GM19239 (cell line): ENCODE measurements at places on chromosomes 4 and X.

- DNase-seq, result no peak
These were observed 2.7 kb upstream of the MAP3K15 start for GRCh38 chrX:19517965-19518364.

GRCh38 chr4:120293341-120293740 is 226.7 kb upstream of the MAD2L1 start:
- no peak for DNase-seq

GRCh38 chr4:100511896-100512295 is 5.9 kb downstream of the EMCN start:
- DNase-seq, result no peak

DNA sequence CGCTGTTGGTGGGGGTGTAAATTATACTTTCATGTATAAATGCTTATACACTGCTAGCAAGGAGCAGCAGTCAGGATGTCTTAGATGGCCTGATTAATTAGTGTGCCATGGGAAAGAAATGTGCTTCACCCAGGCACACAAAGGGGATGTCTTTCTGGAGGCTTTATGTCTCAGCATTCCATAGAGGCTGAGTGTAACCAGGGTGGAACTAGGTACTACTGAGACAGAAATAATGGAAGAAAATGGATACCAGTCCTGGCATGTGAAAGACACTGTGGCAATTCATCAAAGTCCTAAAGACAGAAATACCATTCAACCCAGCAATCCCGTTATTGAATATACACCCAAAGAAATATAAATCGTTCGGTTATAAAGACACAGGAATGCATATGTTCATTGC is 52.5 kb downstream of the PF4 start:
- DNase-seq, result no peak

GRCh38 chrX:50180073-50180940 is 20.5 kb downstream of the AKAP4 start:
- DNase-seq, result no peak

DNA sequence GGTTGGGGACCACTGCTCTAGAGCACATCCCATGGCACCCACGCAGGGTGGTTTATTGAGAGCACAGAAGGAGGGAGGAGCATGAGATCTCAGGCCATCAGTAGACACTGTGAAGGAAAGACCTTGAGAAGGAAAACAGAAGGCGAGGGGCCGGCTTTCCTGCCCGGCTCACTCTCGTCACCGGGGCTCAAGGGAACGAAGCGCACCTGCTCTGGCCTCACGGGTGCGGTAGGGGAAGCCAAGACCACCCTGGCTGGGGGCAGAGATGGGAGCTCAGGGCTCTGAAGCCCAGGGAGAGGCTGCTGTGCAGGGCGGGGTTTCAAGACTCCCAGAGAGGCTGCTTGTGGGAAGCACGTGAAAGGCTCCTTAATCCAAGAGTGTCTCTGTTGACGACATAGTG is 105.9 kb downstream of the TNIP2 start:
- DNase-seq, result no peak

GRCh38 chr4:24559889-24560288 is 24.5 kb downstream of the DHX15 start:
- no peak for DNase-seq

DNA sequence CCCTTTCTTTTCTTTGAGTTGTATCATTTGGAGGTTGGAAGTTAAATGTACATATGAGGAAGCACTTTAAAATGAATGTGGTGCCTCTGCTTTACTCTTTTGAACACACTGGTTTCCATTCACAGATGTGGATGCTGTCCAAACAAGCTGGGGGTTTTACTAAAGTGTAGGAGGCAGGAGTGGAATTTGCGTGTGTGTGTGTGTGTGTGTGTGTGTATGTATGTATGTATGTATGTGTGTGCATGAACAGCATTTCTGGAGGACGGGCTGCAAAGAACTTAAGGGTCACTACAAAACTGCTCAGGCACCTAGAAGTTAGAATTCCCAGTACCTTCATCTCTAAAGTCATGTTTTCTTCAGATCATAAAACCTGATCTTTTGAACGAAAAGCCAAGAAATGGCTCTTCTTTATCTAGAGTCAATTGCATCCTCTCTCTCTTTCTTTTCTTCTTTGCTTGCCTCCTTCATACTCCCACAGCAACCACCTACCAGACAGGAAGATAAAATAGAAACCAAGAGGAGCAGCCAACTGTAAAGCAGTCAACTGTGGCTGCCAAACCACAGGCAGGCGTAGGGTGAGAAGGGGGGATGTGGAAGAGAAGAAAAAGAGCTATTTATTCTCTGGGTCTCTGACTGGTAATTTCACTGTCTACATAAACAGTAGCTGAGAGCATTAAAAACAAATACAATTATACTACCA is 177.0 kb upstream of the RASGEF1B start:
- peak; percentile 14 for DNase-seq

GRCh38 chrX:129577473-129577872 is 37.4 kb downstream of the OCRL start:
- no peak for DNase-seq

- DNase-seq, result no peak
These were observed 24.9 kb upstream of the C1QTNF7 start for GRCh38 chr4:15402974-15403373.

GRCh38 chr4:123163501-123163900 is 233.1 kb upstream of the SPRY1 start:
- DNase-seq, result no peak

- no peak for DNase-seq
These were observed 304.9 kb downstream of the GBA3 start for GRCh38 chr4:22997358-22998224.

GRCh38 chr4:150510176-150510865 is 71.6 kb upstream of the MAB21L2 start:
- DNase-seq, result no peak

DNA sequence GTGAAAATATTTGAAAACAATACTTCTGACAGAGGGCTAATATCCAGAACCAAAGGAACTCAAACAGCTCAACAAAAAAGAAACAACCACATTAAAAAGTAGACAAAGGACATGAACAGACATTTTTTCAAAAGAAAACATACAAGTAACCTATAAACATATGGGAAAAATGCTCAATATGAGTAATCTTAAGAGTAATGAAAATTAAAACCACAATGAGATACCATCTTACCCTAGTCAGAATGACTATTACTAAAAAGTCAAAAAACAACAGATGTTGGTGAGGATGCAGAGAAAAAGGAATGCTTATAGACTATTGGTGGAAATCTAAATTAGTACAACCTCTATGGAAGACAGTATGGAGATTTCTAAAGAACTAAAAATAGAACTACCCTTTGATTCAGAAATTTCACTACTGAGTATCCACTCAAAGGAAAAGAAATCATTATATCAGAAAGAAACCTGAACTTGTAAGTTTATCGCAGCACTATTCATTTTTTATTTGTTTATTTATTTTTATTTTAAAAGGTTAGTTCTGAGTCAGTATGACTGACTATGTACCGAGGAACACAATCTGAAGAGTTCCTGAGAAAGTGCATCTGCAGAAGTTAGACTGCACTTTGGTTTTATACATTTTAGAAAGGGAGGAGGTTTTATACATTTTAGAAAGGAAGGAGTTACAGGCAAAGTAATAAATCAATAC is 231.3 kb downstream of the INPP4B start:
- no peak for DNase-seq

GRCh38 chr4:147617173-147617840 is at the start of gene TMEM184C:
TMEM184C (plus strand) TSS chr4:147617397; CDS start chr4:147617957, 560 bp downstream.
- DNase-seq, result peak; percentile 69

GRCh38 chr4:181477591-181477990 is 765.6 kb upstream of the TENM3 start:
- DNase-seq, result no peak

GRCh38 chr4:10502717-10503116 is 45.5 kb upstream of the ZNF518B start:
- no peak for DNase-seq

- DNase-seq, result no peak
These were observed 5.3 kb downstream of the FBXW7 start for GRCh38 chr4:152530600-152530999.

GRCh38 chr4:100103671-100104070 is 86.6 kb downstream of the DDIT4L start:
- DNase-seq, result no peak

- no peak for DNase-seq
These were observed 494.8 kb upstream of the ZFP42 start for GRCh38 chr4:187500796-187501195.

DNA sequence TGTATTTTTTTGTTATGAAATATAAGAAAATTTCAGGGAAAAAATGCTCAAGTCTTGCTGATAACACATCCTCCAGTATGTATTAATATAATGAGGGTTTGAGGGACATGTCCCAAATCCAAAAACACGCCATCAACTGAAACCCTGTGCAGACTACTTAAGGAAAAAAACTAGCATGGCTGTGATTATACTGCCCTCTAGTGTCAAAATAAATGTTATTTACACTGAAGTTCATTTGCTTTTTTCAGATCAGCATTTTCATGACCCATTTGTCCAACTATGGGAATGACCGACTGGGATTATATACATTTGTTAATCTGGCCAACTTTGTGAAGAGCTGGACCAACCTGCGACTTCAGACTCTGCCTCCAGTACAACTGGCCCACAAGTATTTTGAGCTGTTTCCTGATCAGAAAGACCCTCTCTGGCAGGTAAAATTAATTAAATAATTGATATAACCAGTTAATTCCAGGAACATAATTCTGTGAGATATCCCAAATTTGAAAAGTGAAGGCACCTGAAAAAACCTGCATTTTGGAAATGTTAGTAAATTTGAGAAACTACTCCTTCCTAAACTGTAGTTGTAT is 128.5 kb downstream of the PRSS12 start:
- DNase-seq, result no peak

DNA sequence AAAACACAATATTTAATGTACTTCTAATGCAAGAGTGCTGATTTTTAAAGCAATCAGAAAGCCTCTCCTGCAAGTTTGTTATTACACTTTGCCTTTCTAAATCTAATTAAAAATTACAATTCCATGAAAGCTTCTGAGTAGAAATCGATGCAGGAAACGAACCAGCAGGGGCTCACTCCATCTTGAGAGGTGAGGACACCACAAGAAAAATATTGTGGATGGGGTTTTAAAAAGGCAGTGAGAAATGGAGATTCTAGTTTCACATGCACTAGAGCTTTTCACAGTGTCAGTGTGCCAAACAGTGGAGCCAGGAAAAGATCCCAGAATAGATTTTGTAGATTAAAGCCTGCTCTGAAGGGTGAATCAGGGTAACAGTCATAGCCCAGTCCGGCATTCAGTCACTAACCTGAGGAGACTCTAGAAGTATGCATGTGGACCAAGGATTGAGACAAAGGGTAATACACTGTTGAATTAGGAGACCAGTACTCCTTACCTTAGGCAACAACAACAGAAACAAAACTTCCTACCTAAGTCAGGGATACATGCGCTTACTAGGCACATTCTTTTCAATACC is 362.3 kb downstream of the NAF1 start:
- DNase-seq, result no peak

GRCh38 chr4:168551945-168552695 is 55.3 kb downstream of the PALLD start:
- DNase-seq, result no peak

- DNase-seq, result no peak
These were observed 6.3 kb downstream of the MXD4 start for GRCh38 chr4:2255501-2256155.

DNA sequence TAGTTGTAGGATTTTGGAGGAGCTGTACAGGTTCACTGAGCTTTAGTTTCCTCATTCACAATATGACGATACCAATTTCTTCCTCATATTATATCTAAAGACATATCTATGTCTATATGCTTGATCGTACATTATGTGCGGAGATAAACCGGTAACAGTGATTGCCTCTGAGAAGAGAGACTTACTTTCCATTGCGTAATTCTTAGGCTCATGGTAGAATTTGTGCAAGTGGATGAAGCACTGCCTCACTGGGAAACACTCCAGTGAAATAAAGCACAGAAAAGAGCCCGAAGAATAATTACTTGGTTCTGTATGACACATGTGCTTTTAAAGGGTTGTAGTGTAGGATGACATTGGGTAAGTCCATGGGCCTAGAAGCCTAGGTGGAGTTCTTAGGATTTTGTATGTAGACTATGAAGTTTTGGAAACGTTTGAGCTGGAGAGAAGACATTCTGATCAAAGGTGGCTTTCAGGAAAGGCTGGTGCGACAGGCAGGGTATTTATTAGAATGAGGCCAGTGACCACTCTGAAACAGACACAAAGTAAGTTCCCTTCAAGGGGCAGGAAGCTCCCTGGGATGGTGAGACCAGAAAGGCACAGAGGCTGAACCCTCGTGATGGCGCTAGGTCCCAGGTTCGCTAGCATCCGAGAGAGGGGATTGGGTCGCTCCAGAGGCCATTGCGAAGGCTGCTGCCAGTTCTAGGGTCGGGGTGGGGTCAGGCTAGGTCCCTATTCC is 649 bp upstream of the VBP1 start:
- no peak for DNase-seq
